NCI-H526 (cell line): ENCODE measurements at places on chromosomes 16 and 17.

DNA sequence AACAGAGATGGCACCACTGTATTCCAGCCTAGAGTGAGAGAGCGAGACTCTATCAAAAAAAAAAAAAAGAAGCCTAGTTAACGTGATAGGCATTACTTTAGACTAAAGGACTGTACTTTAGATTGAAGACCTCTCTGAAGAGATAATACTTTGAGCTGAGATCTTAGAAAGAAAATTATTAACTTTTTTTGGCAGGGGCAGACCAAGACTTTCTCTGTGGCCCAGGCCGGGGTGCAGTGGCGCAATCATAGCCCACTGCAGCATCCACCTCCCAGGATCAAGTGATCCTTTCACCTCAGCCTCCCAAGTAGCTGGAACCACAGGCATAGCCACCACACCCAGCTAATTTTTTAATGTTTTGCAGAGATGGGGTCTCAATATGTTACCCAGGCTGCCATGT lies 75.7 kb upstream of the TNRC6A start:
- DNase-seq = no peak

GRCh38 chr16:83473926-83474650 lies 333.7 kb upstream of the HSBP1 start:
- no peak for DNase-seq

DNA sequence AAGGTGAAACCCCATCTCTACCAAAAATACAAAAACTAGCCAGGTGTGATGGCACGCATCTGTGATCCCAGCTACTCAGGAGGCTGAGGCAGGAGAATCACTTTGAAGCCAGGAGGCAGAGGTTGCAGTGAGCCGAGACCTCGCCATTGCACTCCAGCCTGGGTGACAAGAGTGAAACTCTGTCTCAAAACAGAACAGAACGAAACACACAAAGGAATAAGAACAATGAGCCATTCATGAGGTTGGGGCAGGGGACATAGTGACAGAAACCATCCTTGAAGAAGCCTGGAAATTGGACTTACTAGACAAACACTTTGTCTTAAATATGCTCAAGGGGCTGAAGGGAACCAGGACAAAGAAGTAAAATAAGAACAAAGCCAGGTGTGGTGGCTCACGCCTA lies 39.4 kb downstream of the WDR45B start:
- DNase-seq = no peak

DNA sequence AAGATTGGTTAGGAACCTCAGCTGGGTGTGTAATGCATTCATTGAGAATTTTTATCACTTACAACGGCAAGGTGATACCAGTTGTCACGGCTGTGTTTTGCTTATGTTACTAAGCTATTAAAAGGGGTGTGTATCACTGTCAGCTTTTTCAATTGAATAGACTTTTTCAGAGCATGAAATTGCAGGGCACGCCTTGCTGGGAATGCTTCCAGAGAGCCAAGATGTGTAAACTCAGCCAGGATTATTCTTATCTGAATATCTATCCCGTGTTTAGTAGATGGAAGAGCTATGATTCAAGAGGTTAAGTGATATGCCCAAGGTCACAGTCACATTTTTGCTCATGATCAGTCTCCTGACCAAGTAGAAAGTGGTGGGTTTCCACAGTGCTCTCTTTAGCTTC lies 6.6 kb upstream of the TEKT3 start:
- DNase-seq = peak; percentile 59

- no peak for DNase-seq
These were observed 14.7 kb downstream of the DNAH9 start for GRCh38 chr17:11612956-11613355.

GRCh38 chr16:27564224-27564623 lies 14.3 kb downstream of the KATNIP start:
- DNase-seq = no peak

GRCh38 chr16:11980136-11980844 lies 3.8 kb downstream of the SNX29 start:
- no peak for DNase-seq

DNA sequence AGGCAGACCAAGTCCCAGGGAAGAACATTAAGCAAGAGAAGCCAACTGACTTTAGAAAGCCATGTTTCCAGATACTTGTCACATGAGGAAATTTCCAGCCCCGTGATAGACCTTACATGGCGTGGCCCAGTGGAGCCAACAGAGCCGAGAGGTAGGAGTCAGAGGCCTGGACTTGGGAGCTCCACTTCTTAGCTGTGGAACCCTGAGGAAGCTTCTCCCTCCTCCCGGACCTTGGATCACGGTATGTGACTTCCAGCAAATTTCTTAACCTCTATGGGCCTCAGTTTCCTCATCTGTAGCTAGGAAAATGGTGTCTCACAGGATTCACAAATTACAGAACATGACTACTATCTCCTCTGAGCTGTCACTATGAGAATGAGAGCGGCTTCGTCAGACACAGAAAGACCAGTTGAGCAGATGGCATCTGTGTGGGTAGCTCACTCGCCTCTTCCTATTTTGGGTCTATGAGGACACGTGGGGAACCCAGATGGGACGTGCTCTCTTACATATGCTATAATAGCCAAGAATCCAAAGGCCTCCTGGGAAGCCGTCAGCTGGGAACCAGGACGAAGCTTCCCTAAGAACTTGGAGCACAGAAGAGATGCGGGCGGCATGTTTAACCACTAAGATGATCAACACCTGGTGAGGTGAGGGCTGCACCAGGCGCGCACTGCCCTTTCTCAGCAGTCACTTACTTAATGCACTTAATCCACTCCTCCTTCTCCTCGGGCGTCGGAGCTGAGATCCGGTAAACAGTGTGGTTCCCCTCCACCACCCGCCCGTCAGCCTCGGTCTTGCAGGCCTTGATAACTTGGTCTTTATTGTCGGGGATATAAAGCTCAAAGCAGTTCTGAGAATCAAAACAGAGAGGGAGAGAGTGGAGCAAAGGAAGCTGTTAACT lies 102.3 kb downstream of the CYTH1 start:
- no peak for DNase-seq

DNA sequence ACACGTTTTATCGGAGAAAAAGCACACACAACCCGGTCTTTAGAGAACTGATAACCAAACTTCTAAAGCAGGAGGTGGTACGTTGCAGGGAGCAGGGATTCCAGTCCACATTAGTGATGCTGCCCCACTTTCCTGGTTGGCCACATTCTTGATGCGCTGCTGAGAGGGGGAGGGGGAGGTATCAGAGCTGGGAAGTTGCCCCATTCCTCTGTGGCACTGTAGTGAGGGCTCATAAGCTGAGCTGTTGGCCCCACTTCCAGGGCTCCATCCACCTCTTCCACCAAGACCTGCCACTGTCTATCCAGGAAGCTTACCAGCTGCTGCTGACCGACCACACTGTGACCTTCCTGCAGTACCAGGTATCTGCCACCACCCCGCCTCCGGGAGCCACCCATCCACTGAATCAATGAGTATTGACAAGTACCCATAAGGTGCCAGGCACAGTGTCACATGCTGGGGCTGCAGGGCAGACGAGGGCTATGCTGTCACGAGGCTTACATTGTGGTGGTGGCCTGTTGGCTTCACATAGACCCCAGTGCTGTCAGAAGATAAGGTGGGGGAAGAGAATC lies 1.1 kb downstream of the TSEN54 start:
- peak; percentile 19 for DNase-seq

DNA sequence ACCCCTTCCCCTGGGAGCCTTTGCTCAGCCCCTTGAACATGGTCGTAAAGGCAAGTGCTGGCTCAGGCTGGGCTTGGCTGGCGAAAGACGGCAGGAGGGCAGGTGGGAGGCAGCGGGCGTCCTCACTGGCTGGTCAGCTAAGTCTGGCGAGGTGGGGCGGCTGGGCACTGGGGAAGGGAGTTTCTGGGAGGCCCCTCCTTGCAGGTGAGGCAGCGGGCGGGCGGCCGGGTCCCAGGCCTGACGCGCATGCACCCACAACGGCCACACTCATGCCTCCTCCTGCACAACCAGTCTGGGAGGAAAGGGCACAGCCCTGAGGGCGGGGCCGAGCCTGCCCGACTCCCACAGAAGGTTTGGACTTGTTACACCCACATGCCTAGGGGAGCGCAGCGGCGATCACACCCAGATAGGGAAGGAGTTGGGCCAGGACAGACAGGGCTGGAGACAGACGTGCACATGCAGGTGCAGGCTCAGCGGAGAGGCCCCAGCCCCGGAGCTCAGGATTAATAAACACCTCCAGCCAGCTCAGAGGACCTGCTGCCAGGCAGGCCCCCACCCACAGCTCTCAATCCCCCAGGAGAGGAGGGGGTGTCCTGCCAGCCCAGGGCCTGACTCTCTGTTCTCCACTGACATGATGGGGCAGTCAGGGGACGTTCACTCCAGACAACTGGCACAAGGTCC lies at the start of gene EVPL:
TSS of gene EVPL (minus strand) at position 148 of the 681 bp plus-strand sequence. CDS start at position 40, 108 bp downstream.
- peak; percentile 78 for DNase-seq

DNA sequence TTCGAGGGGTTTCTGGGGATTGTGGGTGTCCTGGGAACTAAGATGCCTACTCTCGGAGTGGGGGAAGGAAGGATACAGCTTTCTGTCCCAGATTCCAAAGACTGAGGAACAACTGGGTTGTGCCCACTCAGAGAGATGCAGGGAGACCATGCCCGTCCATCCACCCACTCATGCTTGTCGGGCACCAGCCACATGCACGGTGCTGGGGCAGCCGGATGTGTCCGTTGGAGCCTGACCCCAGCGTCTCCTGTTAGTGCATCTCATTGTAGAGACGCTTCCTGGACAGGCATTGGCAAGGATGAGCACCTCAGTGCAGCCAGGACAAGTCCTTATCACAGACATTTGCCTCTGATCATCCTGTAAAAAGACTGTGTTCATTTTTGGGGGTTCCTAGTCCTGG lies 58.1 kb downstream of the METRNL start:
- no peak for DNase-seq

- no peak for DNase-seq
These were observed 33.1 kb downstream of the ARL4D start for GRCh38 chr17:43431714-43432523.

DNA sequence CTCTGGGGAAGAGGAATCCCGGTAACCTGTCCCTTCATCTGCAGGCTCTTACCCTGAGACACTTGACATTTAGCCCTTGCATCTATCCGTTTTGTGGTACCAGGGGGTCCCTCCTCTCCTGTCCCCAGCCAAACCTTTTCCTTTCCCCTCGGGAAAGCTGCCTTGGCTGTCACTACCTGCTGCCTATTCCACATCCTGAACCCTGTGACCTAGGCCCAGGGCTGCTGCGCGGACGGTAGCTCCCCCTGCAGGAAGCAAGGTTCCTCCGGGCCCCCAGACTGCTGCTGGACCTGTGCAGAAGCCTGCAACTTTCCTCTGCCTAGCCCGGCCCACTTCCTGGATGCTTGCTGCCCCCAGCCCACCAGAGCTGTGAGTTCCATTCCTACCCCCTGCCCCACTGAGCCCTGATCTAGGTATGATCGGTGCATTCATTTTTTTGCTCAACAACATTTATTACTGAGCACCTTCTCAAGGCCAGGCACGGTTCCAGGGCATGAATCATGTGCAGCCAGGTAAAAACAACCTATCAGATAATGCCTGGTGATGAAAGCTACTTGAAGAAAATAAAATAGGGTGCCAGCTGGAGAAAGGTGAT lies 10.5 kb upstream of the ALDOA start:
- DNase-seq = peak; percentile 79

DNA sequence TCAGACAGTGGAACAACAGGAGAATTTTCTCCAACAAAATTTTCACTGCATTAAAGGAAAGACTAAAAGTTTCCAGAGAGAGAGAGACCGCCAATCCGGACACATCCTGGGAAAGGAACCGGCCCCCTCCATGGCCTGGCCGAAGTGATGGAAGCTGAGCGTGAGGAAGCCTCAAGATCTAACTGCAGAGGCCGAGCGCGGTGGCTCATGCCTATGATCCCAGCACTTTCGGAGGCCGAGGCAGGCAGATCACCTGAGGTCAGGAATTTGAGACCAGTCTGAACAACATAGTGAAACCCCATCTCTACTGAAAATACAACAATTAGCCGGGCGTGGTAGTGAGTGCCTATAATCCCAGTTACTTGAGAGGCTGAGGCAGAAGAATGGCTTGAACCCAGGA lies 3.9 kb downstream of the CTRB2 start:
- no peak for DNase-seq

DNA sequence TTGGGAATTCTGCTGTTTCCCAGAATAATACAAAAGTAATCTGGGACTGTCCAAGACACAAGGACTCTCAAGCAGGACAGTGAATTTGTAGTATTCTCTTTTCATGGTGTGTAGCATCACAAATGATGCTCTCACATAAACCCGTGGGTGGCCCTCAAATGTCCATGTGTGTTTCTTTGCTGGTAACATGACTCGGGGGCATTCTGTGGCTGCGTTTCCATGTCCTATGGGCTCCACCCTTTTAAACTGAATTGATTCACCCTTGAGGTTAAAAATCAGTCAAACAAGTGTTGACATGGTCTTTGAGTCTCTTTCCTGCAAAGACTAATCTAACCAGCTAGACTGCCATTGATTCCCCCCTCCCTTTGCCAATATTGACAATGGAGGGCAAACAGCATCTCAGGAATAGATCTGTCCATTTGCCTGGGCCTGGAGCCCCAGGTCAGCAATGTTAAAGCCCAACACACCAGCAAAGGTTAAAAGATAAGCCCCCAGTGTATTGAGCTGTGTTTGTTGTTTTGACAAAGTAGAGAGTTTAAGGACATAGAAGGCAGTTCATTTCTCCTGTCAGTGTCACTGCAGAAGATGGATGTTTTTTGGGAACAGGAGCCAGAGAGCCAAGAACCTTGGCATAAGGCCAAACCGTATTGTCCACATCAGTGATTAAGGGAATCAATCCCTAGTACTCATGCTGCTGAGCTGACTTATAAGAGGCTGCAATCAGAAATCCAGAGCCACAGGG lies 117.1 kb upstream of the COX10 start:
- no peak for DNase-seq

DNA sequence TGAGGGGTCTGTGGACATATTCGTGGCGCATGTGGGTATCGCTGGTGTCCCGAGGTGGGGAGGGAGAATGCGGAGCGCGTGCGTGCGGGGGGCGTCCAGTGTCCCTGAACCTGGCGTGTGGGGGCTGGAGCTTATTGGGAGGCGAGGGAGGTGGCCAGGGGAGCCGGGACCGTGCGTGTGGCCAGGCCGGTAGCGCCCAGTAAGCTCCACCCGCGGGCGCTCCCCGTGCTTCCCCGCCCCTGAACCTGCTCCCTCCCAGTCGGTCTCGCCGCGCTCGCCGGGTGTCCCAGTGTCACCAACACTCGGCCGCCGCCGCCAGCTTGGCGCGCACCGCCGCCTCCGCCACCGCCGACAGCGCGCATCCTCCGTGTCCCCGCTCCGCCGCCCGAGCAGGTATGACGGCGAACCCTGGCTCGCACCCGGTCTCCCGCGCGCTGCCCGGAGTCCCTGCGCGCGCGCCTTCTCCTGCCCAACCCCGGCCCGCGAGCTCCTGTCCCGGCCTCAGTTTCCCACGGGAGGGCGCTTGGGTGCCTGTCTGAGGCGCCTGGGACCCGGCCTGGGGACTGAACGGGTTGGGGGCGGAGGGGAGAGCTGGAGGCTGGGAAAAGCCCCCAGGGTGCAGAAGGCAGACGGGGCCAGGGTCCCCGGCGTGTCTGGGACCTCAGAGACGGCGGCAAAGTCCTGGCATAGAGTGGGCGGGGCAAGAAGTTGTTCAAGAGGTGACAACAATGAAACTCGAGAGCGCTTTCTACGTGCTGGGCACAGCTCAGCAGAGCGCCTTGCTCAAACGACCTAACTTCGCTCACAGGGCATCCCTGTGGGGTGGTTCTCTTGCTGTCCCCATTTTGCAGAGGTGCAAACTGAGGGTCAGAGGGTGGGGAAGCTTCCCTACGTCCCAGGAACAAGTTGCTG lies at the start of gene SCNN1B:
TSS of gene SCNN1B (plus strand) at position 258 of the 912 bp plus-strand sequence. CDS start 46,298 bp downstream, outside the sequence.
- DNase-seq = no peak

- DNase-seq = peak; percentile 71
These were observed 14.5 kb downstream of the C17orf100 start for GRCh38 chr17:6666077-6666521.
